ENCODE measurements at places on chromosomes 13 and 19.

DNA sequence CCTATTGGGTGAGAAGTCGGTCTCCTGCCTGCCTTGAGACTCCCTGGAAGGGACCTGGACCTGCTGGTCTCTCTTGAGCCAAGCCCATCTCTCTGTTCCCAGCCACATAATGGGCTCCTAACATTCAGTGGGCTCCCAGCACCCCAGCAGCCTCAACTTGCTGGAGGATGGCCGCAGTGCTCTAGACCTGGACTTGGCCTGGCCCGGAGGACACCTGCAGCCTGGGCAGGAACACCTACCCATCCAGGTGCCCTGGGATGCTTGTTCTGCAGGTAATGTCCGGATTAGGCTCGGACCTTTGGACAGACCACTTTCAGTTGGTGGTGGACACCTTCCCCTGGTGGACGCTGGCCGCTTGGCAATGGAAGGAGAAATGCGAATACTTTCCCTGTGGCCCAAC, 214.6 kb downstream of the URI1 start:
- no peak for DNase-seq

- DNase-seq = no peak
These were observed 28.3 kb downstream of the PEX11G start for GRCh38 chr19:7460562-7460966.

- DNase-seq = no peak
These were observed 6.2 kb upstream of the ZNF529 start for GRCh38 chr19:36579255-36579654.

GRCh38 chr19:33270769-33271168, 31.6 kb downstream of the CEBPA start:
- DNase-seq = no peak

DNA sequence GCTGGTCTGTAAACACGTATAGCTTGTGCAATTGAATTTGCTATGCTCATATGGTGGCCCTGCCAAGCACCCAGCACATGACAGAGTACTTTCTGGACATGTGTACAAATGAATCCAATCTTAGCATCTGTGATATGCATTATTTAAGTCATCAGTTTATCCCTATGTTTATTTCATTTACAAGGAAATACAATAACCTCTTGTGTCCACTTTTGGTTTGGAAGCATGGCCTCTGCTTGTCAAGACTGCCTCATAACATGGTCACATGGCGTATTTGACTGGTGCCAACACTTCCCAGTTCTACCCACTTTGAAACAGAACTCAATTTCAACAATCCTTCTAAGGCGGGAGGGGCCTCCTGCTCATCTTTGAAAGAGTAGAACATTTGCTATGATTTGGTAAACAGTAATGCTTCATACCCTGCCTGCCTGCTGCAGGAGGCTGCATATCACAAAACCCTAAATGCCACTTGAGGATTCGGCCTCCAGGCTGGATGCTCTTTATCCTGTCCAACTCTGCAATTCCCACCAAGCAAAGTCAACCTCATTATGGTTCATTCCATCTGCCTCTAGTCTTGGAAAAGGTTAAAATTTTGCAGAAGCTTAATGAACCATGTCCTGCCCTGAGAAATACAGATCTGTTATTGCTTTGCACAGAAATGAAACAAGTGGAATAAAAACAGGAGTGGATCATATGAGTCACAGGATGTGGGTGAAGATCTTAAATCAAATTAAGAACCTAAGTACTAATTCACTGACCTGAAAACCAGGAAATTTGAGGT, 151.3 kb downstream of the CYSLTR2 start:
- no peak for DNase-seq

- DNase-seq = no peak
These were observed 20.4 kb downstream of the ZNF708 start for GRCh38 chr19:21308773-21309172.

DNA sequence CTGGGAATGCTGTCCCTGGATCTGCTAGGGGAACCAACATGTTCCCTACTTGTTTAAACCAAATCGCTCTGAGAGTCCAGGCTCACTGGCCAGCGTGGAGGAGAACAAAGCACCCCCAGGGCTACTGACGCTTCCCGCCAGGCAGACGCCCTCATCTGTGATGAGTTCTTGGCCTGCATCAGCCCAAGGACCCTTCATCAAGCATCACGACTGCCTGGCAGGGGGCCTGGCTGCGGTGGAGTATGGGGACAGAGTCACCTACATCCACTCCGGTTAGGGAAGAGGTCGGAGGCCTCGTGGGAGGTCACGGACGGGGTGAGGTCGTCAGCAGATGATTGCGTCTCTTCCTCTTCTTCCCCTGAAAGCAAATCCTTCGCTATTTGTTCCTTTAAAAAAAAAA, 17.7 kb downstream of the MIER2 start:
- no peak for DNase-seq

- DNase-seq = no peak
These were observed 4.5 kb upstream of the ADGRE2 start for GRCh38 chr19:14782626-14783409.

DNA sequence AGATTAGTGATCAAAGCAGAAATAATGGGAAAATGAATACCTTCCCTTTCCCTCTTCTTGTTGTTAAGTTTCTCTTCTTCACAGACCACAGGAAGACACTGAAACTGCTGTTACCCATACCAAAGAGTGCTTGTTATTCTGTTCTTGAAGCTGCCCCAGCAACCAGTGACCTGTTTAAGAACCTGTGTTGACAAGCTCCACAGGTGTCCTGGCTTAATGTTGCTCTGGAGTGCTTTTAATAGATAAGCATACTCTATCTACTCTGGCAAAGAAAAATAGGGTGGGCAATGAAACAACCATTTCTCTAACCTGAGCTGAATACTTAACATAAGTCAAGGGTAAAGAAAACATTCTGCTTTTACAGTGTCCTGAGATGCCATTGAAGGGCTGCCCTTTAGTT, 506.7 kb upstream of the GPC6 start:
- DNase-seq = no peak

DNA sequence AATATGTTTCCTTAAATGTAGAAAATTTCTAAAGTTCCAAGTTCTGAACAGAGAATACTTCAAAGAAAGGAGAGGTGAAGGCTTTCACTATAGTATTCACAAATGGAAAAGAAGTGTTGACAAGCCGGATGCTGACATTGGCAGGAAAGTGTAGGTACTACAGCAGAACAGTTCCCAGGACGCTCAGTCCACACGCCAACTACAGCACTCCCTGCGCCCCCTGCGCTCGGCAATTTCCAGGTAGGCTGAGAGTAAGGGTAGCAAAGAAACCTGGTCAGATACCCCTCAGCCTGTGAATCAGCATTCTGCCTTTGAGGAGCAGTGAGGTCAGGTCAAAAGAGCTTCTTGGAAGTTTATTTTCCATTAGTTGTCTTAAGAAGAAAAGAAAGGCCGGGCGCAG, 115.3 kb downstream of the NALCN start:
- DNase-seq = no peak

DNA sequence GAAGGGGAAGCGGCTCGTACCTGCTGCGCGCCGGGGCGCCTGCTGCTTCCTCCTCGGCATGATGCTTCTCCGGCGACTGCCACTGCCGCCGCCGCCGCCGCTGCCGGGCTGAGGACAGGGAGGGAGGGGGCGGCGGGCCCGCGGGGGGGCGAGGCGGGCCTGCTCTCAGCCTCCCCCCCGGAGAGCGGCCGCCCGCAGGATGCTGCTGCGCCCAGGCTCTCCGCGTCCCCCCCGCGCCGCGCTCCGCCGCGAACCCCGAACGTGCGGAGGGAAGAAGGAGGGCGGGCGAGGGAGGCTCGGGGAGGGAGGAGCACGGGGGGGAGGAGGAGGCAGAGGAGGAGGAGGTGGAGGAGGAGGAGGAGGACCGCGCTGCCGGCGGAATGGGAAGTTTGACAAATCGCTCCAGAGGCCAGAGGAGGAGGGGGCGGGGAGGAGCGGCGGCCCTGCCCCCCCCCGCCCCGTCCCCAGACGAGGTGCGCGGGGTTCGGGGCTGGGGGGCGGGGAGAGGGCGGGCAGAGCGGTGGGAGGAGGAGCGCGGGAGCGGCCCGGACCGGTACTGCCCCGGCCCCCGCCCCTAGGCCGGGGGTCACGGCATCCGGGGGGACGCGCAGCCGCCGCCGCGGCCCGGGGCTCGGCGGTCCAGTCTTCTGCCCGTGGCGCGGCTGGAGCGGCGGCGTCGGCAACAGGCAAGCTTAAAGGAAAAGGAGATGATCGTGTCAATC, at the start of gene TSHZ3:
Gene TSHZ3 (minus strand): TSS at position 277 of the 722 bp plus-strand sequence. CDS start 217 bp downstream, at position 60.
- no peak for DNase-seq

- DNase-seq = no peak
These were observed 10.8 kb downstream of the PLPPR3 start for GRCh38 chr19:810883-811489.

DNA sequence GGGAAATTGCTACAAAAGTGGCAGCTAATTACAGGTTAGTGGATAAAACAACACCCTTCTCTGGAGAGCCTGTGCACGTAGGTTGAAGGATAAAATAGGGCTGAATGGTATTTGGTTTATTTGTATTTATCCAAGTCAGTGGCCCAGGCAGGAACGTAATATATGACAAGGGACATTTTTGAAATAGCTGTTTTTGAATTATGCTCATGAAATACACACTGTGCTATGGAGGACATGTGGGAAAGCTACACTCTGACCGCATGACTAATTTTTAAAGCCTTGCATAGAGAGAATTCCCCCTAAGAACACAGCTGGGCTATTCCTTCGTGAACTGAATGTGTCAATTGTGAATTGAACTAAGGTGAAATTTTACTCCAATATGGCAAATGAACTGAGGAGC, 292.1 kb upstream of the MAB21L1 start:
- no peak for DNase-seq

GRCh38 chr13:83796364-83796763, 85.9 kb downstream of the SLITRK1 start:
- no peak for DNase-seq

DNA sequence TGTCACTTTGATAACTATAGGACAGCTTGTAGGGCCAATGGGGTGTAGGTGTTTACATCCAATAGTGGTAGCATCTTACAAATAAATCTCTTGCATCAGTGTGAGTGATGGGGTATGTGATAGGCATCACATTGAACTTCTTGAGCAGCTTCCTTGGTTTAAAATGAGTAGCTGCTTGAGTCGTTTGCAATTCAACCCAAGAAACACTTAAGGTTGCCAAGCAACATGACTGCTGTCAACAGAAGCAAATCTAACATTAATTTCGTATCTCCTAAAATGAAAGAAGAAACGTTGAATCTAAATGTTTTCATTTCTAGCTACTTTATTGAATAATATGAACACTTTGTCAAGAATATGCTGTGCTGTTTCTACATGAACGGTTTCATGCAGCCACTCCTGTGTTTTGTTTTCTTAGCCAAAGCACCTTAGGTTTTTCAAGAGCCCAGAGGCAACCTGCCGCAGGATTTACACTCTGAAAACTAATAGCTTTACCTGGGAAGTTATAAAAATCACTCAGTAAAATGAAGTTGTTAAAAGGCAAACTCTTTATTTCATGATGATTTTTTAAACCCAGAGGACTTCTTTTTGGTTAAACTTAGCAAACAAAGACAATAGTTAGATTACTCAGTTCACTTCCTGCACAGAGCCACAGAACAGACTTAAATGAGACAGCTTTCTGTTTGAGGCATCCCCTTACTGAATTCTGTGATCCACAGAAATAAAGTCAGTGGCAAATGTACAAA, 305.2 kb downstream of the MTUS2 start:
- no peak for DNase-seq

DNA sequence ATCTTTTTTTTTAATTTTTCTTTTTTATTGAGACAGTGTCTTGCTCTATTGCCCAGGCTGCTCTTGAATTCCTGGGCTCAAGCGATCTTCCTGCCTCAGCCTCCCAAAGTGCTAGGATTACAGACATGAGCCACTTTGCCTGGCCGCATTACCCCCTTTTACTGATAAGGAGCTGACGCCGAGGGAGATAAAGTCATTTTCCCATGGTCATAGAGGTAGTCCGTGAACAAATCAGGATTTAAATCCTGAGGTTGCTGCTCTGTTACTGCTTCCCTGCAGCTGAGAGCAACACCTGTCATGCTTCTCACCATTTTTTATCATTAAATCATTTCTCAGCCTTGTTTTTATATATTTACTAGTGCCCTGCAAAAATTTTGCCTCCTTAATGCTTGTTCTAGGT, 7.4 kb downstream of the CYSLTR2 start:
- no peak for DNase-seq

DNA sequence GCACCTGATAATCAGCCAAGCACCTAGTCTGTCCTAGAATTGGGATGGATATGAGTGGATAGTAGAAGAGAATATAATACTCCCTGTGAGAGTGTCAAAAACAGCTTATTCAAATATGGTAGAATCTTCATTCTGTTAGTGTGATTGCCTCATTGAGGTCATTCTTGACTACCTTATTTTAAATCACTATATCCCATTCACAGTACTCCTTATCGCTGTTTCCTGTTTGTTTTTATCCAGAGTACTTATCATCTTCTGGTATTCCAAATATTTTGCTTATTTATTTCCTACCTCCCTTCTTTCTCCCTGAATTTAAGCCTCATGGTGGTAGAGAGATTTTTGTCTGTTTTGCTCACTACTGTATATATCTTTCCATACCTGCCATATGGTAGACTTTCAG, 9.9 kb downstream of the NDFIP2 start:
- DNase-seq = no peak

GRCh38 chr13:102999499-102999898, 66.7 kb downstream of the SLC10A2 start:
- no peak for DNase-seq

GRCh38 chr19:45972081-45972946, 1.4 kb downstream of the NOVA2 start:
- DNase-seq = no peak

GRCh38 chr19:38209671-38210457, 14.2 kb downstream of the DPF1 start:
- no peak for DNase-seq

DNA sequence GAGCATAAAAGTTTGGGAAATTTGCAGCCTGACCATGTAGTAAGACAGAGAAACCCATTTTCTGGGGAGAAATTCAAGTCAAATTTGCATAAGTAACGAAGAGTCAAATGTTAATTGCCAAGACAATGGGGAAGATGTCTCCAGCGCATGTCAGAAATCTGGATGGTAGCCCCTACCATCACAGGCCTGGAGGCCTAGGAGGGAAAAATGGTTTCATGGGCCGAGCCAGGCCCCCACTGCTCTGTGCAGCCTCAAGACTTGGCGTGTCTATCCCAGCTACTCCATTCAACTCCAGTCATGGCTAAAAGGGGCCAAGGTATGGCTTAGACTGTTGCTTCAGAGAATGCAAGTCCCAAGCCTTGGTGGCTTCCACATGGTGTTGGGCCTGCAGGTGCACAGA, 269.8 kb downstream of the RFC3 start:
- no peak for DNase-seq

GRCh38 chr13:94525781-94526180, 46.3 kb upstream of the DCT start:
- no peak for DNase-seq

- no peak for DNase-seq
These were observed 10.2 kb downstream of the C19orf12 start for GRCh38 chr19:29704562-29705558.

GRCh38 chr13:95098916-95099315, 202.3 kb downstream of the ABCC4 start:
- DNase-seq = no peak

Measured in stimulated activated CD4-positive, alpha-beta T cell treated with anti-CD3 and anti-CD28 coated beads, TNF-alpha, amount 100 ng/mL, for 1 hour (primary cell).